ENCODE measurements at places on chromosomes 12 and 14. TPM values are rescaled to one million over a fixed set of nuclear protein-coding genes. Genes with fewer than 3 reads are reported as not detected.
A peak's percentile ranks its signal among the peaks of the same experiment; 100 is the strongest.

DNA sequence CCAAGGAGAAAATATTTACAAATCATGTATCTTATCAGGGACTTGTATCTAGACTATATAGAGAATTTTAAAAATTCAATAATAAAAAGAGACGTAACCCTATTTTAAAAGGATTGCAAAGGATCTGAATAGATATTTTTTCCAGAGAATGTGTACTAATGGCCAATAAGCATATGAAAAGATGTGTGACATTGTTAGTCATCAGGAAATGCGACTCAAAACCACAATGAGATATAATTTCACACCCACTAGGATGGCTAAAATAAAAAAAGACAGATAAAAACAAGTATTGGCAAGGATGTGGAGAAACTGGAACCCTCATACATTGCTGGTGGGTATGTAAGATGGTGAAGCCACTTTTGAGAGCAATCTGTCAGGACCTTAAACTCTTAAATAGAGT, 141.9 kb upstream of the BMP4 start:
- DNase-seq = peak; percentile 21

PLEK2 gene
- total RNA-seq = 9.8 TPM

NR4A1 gene
- total RNA-seq = 0.17 TPM

- DNase-seq = peak; percentile 28
Measured at GRCh38 chr14:77339407-77339806, 18.6 kb downstream of the GSTZ1 start.

GRCh38 chr12:49331380-49332222, 5.4 kb downstream of the C1QL4 start:
- DNase-seq = peak; percentile 37

DNA sequence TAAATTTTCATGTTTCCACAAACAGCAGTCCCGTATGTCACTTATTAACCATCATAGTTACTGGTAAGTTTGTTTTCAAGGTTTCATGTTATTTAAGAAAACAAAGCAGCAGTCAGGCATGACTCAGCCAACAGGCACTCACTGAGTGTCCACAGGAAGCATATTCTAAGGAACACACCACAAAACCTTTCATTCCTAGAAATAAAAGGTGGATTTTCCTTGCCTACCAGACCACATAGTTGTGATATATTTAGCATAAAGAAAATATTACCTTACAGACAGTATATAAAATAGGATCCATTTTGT, 143.3 kb upstream of the AVPR1A start:
- DNase-seq = peak; percentile 80

SLC22A17 gene
- 4.2 TPM for total RNA-seq

DNA sequence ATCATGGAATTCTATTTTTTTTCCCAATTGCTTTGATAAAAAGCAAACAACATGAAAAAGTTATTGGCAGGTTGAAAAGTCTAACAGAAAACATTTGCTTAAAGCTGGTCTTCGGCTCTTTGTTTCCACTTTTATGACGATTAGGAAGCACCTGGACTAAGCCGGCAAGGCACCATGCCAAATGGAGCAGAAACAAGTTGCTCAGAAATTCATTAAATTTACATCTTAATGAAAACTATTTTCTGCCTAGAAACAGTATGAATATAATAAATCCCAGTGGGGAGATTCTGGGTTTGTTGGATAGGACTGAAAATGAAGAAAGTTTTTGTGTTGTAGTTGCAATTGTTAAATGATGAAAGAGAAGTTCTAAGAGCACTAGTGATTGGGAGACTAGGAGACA, 51.4 kb upstream of the OR9K2 start:
- no peak for DNase-seq

SIX4 gene
- total RNA-seq = 14.2 TPM

CLEC12A gene
- total RNA-seq = not detected

TSPAN19 gene
- 0.67 TPM for total RNA-seq

TESPA1 gene
- not detected for total RNA-seq

- peak; percentile 5 for DNase-seq
Measured at GRCh38 chr12:80509781-80510556, 65.9 kb downstream of the PTPRQ start.

ACOT2 gene
- 18.7 TPM for total RNA-seq

KCNJ8 gene
- total RNA-seq = not detected

DNA sequence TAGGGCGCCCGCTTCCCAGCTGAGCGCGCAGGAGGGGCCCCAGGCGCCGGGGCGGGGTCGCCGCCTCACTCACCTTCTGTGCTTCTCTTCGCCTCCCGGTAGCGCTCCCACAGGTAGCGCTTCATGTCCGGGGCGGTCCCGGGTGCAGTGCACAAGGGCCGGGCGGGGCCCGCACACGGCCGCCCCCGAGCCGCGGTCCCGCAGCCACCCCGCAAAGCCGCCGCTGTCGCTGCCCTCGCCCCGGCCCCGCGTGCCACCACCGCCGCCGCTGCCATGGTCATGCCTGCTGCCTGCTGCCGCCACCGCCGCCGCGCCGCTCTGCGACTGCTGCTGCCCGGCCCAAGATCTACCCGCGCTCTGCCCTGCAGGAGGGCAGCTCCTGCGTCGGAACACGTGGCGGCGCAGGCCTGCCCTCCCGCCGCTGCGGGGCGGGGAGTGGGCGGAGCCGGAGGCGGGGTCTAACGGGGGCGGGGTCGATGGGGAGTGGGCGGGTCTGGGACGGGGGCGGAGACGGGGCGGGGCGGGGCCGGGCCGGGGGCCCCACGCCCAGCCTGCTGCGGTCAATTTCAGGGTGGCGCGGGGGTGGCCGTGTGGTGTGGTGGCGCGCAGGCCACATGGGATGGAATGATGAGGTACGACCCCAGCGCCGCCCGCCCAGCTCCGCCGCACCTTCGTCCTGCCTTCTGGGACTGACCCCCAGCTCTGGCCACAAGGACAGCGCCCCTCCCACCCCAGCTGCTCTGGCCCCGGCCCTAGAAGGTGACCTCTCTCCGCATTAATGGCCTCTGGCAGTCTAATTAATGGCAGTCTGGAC, at the start of gene NT5DC3:
TSS of gene NT5DC3 (minus strand) at position 359 of the 814 bp plus-strand sequence. CDS start at position 281, 78 bp downstream.
- DNase-seq = peak; percentile 85

DNA sequence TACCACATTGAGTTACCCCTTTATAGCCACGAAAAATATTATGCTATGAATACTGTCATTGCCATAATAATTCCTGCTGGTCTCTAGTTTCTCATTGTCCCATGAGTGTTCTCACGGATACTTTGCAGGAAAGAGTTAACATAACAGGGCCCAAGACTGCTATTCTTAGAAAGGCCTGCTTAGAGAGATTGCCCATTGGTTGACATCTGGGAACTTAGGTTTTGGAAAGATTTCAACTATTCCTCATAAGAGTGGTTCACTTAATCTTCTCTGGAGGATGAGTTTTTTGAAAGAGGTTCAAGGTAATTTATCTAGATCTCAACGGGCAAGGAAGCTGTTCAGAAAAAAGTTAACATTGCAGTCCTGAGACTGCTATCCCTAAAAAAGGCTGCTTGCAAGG, 18.4 kb upstream of the PRPF39 start:
- no peak for DNase-seq

POU6F1 gene
- 3.5 TPM for total RNA-seq

LAG3 gene
- total RNA-seq = 0.67 TPM

RPS6KA5 gene
- 4.8 TPM for total RNA-seq

MSRB3 gene
- total RNA-seq = 40.1 TPM

CCDC92 gene
- total RNA-seq = 38.0 TPM

- DNase-seq = no peak
Measured at GRCh38 chr14:84792722-84793410, 737.1 kb upstream of the FLRT2 start.

DNA sequence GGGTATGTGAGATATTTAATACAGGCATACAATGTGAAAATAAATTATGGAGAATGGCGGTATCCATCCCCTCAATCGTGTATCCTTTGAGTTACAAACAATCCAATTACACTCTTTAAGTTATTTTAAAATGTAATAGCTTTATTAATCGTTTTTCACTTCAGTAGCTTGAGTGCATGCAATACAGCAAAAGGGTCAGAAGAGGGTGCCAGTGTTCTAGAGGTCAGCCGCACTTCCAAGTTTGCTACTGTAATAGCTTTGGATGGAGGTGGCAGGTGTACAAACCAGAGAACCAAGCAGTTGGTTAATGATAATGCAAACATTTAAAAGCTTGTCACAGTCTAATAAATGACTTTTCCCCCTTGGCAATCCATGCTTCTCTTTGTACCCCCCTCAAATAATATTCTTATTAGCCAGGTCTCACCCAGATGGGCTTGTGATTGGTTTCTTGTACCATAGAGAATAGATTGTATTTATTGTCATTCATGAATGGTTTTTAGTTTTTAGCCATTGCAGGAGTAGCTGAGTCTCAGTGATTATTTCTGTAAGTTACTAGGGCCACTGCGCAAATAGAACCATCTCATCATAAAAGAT, 127.0 kb downstream of the ERC1 start:
- peak; percentile 53 for DNase-seq

OR5AU1 gene
- not detected for total RNA-seq

- peak; percentile 62 for DNase-seq
Measured at GRCh38 chr14:94132285-94132887, 3.0 kb upstream of the IFI27L2 start.

DNA sequence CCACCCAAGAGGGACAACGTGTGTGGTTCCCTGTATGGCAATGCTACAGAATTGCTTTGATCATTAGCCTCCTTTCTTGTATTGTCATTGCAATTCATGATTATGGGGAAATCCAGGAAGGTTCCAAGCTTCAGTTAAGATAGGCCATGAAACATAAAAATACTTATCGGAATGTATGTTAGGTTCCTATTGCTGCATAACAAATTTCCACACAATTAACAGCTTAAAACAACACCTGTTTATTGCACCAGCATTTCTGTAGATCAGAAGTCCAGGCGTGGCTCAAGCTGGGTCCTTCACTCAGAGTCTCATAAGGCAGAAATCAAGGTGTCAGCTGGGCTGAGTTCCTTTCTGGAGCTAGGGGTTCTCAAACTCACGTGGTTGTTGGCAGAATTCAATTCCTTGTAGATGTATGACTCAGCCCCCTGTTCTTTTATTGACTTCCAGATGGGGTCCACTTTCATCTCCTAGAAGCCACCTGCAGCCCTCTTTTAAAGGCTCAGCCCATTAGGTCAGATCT, 365.6 kb upstream of the TMPO start:
- no peak for DNase-seq

DICER1 gene
- total RNA-seq = 56.0 TPM

DNA sequence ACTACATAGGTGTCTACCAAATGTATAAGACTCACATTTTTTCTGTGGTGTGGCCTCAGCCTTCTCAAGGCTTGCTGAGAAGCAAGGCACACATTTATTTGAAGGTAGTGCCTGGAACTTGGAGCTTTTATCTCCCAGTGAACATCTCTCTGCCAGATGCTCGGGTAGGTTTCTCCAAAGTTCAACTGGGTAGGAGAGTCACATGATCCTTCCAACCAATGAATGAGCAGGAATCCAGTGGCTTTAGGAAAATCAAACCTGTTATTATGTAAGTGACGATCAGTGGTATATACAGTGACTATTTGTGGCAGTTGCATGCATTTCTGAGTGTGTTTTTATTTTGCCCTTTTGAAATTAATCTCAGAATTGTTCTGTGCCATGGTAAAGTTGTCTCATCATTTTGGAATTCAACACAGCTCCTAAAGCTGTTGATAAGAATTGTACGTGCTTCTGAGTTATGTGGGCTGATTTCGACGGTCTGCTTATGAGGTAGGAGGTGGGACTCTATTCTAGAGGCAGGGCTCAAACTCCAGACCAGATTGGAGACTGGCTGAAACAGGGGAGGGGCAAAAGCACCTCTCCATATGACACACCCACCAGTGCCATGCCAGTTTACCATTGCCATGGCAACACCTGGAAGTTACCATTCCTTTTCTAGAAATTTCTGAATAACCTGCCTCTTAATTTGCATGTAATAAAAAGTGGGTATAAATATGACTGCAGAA, 57.6 kb downstream of the EID3 start:
- DNase-seq = no peak

A2M gene
- total RNA-seq = 228 TPM

- DNase-seq = no peak
Measured at GRCh38 chr12:120980800-120981368, 2.5 kb downstream of the HNF1A start.

DNA sequence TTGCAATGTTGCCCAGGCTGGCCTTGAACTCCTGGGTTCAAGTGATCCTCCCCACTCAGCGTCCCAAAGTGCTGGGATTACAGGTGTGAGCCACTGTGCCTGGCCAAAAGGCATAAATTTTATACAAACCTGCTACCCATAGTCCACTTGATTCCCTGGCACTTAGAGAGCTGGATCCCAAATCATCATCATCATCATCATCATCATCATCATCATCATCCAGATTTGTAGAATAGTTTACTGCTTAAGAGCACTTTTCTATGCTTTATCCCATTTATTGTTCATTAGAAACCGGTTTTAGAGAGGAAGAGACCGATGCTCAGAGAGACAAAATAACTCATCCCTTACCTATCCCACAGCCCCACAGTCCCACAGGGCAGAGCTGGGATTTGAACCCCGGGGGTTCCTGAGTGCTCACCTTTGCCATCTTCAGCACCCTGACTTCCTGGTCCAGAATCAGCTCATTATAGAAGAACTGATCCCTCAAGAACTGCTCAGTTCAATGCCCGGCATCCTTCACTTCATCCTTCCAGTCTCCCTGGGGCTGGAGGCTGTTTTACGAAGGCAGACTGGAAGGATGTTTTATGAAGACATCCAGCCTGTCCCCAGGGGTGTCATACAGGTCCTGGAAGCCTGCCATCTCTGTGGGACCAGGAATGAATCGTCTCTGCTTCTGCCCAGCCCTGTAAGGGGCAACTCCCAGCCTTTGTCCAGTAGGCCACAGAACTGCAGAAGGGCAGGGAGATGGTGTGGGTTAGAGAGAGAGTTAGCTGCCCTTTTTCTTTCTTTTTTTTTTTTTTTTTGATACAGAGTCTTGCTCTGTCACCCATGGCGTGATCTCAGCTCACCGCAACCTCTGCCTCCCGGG, 20.2 kb upstream of the OASL start:
- no peak for DNase-seq

DNA sequence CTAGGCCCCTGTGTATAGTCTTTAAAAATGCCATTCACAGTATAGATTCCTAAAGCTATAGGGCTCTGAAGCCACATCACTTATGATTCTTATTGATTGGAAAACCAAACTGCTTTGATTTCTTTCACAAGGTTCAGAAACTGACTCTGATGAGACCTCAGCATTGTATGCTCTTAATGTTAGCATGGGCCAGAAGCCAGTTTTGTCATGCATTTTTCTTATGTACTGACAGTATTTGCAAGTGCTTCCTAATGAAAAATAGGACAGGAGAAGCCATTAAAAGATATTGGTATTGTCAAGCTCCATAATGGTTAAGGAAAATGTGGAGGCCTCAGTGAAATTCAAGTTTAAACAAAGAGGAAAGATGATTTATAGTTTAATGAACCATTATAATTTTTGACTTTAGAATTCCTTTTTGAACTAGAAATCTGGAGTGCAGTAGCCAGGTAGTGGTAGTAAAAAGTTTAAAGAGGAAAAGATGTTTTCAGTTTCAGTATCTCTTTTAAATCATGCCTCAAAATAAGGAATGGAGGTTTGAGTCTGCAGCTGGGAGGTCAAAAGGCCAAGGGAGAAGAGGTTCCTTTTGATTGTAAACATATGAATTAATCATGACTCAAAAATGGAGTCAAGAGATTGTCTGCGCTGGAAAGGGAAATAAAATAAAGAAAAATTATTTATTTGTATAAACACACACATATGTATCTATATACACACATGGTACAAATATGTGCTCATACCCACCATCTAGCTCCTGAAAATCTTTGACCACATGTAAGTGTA, 388.1 kb upstream of the PRICKLE1 start:
- DNase-seq = no peak

- no peak for DNase-seq
Measured at GRCh38 chr14:79274641-79275291, 936.5 kb downstream of the DIO2 start.

LRCOL1 gene
- not detected for total RNA-seq

MYH6 gene
- total RNA-seq = not detected

LTBR gene
- total RNA-seq = 149 TPM
